Liver (tissue), 10 donors: ENCODE measurements at places on chromosomes 4 and X. TPM values are rescaled to one million over a fixed set of nuclear protein-coding genes. Genes with fewer than 3 reads are reported as not detected.

DNA sequence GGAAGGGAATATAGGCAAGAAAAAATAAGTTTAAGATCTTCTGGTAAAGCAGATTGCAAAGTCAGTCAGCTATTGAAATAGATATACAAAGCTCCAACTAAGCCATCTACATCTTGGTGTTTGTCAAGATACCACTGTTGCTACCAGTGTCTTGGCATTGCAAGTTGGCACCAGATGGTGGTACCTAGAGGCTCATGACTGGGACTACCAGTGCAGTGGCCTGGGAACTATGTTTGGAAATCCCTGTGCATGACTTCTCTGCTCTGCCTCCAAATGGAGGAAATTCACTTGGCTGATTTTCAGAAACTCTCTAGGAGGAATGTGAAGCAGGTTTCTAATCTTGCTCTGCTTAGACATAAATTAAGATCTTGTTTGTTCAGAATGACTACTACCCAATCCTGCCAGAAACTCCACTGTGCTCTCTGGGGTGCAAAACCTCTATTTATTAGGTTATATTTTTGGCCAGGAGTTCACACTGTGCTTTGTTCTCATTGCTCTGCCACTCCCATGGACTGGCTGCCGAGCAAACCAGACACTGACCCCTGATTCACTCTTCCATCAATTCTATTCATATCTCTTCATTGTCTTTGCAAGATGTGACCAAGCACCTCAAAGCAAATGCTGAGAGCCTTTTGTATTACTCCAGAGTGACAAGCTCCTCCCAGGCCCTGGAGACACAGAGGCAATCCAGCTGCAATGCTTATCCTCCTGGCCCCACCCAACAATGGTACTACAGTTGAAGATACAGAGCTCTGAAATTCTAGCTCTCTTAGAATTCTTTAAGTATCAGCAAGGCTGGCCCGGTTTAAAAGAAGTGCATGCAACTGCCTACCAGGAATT is 272.3 kb upstream of the FGF16 start:
- no peak overlapping the region for H3K4me3 ChIP-seq
- DNase-seq: no peak
- no peaks in the 10 kb centered on the region for H3K4me1 ChIP-seq
- H3K27me3 ChIP-seq: no peaks in the 10 kb centered on the region

DNA sequence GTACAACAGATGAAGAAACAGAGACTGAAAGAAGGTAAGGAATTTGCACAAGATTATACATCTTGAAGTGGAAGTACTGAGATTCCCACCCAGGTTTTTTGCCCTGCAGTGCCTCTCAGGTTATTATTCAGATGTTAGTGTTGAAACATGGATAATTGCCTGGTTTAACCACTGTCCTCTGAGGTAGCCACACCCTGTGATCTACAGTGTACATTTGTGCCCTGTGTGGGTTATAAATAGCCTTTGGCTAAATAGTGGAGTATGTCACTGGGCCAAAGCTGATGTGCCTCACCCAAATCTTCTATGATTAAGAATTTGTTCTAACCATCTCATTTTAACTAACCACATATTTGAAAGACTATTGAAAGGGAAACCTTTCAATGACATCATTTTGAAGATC is 5.4 kb upstream of the ASB5 start:
- no peaks in the 10 kb centered on the region for H3K36me3 ChIP-seq
- H3K4me1 ChIP-seq: no peaks in the 10 kb centered on the region
- H3K27ac ChIP-seq: no peak overlapping the region
- H3K4me3 ChIP-seq: no peak overlapping the region

DNA sequence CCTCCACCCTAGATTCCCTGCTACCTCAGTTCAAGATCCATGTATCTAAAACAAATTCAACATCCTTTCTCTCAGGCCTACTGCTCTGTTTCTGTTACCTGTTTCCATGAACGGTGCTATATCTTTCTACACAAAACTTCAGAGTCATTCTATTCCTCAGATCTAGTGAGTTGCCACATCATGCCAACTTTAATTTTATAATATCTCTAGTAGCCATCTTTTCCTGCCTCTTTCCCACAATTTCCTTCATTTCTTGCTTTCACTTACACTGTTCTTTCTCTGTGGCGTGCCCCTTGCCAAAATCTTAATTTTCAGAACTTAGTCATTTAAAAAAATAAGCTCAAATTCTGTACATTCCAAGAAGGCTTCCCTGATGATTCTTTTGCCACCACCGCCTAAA is 15.2 kb downstream of the GUCY1A1 start:
- H3K27me3 ChIP-seq: no peaks in the 10 kb centered on the region
- H3K4me1 ChIP-seq: no peaks in the 10 kb centered on the region
- no peak for DNase-seq
- H3K4me3 ChIP-seq: no peak overlapping the region

GRCh38 chr4:138716559-138717335 is 298.8 kb upstream of the NOCT start:
- H3K4me3 ChIP-seq: no peak overlapping the region
- H3K27me3 ChIP-seq: no peaks in the 10 kb centered on the region
- no peaks in the 10 kb centered on the region for H3K36me3 ChIP-seq
- no peak for DNase-seq

GRCh38 chr4:25367004-25367621 is 9.9 kb upstream of the ANAPC4 start:
- no peak overlapping the region for H3K4me3 ChIP-seq
- H3K27ac ChIP-seq: no peak overlapping the region
- no peaks in the 10 kb centered on the region for H3K27me3 ChIP-seq

DNA sequence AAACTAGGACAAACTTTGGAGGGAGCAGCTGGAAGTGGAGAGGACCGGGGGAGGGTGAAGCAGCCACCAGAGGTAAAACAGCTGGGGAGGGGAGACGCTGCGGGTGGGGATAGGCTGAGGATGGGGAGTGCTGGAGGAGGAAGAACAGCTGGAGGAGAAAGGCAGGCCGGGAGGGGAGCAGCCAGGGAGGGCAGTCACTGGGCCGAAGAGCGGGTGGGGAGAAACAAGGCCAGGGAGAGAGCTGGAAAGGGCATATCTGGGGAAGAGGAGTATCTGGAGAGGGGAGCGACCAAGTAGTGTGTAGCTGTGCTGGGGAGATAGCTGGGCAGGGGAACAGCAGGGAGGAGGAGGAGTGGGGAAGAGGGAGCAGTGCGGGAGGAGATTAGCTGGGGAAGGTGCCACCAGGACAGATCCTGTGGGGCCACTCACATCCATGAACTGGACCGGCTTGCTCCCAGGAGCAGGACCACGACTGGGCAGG is 2.7 kb downstream of the SLC38A5 start:
- H3K27ac ChIP-seq: no peak overlapping the region
- no peaks in the 10 kb centered on the region for H3K36me3 ChIP-seq
- H3K27me3 ChIP-seq: no peaks in the 10 kb centered on the region
- no peak overlapping the region for H3K4me3 ChIP-seq

- DNase-seq: no peak
- H3K4me3 ChIP-seq: no peak overlapping the region
- no peak overlapping the region for H3K27ac ChIP-seq
- H3K27me3 ChIP-seq: no peaks in the 10 kb centered on the region
- H3K4me1 ChIP-seq: no peaks in the 10 kb centered on the region
These were observed 2.6 kb downstream of the EVC2 start for GRCh38 chr4:5705647-5706320.

DNA sequence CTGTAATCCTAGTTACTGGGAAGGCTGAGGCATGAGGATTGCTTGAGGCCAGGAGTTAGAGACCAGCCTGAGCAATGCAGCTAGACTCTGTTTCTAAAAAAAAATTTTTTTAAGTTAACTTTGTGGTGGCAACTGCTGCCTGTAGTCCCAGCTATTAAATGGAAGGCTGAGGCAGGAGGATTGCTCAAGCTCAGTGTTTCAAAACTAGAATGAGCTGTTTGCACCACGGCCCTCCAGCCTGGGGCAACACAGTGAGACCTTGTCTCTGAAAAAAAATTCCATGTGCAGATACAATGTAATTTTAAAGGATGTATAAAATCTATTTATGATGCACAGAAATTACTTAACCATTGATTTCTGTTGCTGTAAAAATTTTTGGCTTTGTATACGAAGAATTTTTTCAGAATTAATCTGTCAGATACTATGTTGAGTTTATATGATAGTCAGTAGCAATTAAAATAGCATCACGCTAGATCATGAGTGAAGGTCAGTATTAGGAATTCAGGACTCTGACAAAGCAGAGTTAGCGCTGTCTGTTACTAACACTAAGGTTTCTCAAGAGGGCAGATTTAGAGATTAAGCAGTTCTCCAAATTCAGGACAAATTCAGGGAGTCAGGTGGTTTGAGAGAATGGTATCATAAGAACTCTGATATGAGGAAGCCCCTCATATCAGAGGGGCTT is 8.3 kb upstream of the AGA start:
- no peaks in the 10 kb centered on the region for H3K4me1 ChIP-seq
- H3K27ac ChIP-seq: no peak overlapping the region
- no peaks in the 10 kb centered on the region for H3K36me3 ChIP-seq

GRCh38 chr4:111404673-111405072 is 740.6 kb upstream of the FAM241A start:
- DNase-seq: no peak
- H3K27me3 ChIP-seq: no peaks in the 10 kb centered on the region
- no peak overlapping the region for H3K4me3 ChIP-seq
- no peaks in the 10 kb centered on the region for H3K36me3 ChIP-seq

- no peaks in the 10 kb centered on the region for H3K27me3 ChIP-seq
- peaks cover 20% of the 10 kb centered on the region for H3K4me1 ChIP-seq
- H3K4me3 ChIP-seq: no peak overlapping the region
- H3K27ac ChIP-seq: no peak overlapping the region
- no peaks in the 10 kb centered on the region for H3K36me3 ChIP-seq
- no peak for DNase-seq
These were observed 78.8 kb upstream of the PACRGL start for GRCh38 chr4:20621476-20621875.

MAGEE2 gene
- not detected for total RNA-seq

CXXC4 gene
- 0.92 TPM for total RNA-seq

TCEAL7 gene
- 0.59 TPM for total RNA-seq

PRDM8 gene
- 0.08 TPM for total RNA-seq

RBBP7 gene
- 77.9 TPM for total RNA-seq

XG gene
- total RNA-seq: 0.93 TPM

SRPX2 gene
- total RNA-seq: 7.8 TPM

NPY1R gene
- total RNA-seq: 12.8 TPM

IL21 gene
- not detected for total RNA-seq

CD99 gene
- 49.9 TPM for total RNA-seq

TCP11X2 gene
- not detected for total RNA-seq

APEX2 gene
- 6.5 TPM for total RNA-seq
